ENCODE measurements at places on chromosomes 5 and 9. TPM values are rescaled to one million over a fixed set of nuclear protein-coding genes. Genes with fewer than 3 reads are reported as not detected.

Gene SNCB
- not detected for total RNA-seq

Gene UNC13B
- 0.24 TPM for total RNA-seq

Gene DOCK2
- total RNA-seq: 182 TPM

GRCh38 chr9:124328285-124328684 lies 70.5 kb downstream of the NEK6 start:
- H3K4me1 ChIP-seq: no peaks in the 10 kb centered on the region
- no peak for DNase-seq
- no peaks in the 10 kb centered on the region for H3K36me3 ChIP-seq
- H3K27me3 ChIP-seq: no peaks in the 10 kb centered on the region

GRCh38 chr9:123784518-123784917 lies 145.4 kb downstream of the DENND1A start:
- no peaks in the 10 kb centered on the region for H3K4me1 ChIP-seq
- no peak overlapping the region for H3K27ac ChIP-seq
- no peaks in the 10 kb centered on the region for H3K27me3 ChIP-seq
- no peak for DNase-seq

Gene HRCT1
- not detected for total RNA-seq

- no peaks in the 10 kb centered on the region for H3K36me3 ChIP-seq
- DNase-seq: no peak
These were observed 7.1 kb upstream of the DELE1 start for GRCh38 chr5:141916522-141916921.

Data from naive thymus-derived CD4-positive, alpha-beta T cell (primary cell).